ENCODE measurements at places on chromosomes 3 and 15. TPM values are rescaled to one million over a fixed set of nuclear protein-coding genes. Genes with fewer than 3 reads are reported as not detected.
A peak's percentile ranks its signal among the peaks of the same experiment; 100 is the strongest.

DNA sequence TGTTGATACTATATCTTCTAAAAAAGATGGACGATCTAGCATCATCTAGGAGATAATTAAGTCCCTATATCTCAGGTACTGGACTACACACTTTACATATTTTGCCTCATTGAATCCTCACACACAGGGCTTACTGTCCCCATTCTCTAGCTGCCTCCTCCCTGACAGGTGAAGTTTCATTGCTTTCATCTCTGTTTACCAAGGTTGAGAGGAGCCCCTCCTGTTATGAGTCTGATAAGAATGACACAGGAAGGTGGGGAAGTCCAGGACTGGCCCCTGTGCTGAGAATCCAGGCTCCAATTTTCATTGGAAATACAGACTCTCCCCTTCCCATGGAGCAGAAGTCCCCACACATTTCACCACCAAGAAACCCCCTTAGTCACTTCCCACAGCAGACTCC is 105.2 kb downstream of the XXYLT1 start:
- DNase-seq, result no peak

DNA sequence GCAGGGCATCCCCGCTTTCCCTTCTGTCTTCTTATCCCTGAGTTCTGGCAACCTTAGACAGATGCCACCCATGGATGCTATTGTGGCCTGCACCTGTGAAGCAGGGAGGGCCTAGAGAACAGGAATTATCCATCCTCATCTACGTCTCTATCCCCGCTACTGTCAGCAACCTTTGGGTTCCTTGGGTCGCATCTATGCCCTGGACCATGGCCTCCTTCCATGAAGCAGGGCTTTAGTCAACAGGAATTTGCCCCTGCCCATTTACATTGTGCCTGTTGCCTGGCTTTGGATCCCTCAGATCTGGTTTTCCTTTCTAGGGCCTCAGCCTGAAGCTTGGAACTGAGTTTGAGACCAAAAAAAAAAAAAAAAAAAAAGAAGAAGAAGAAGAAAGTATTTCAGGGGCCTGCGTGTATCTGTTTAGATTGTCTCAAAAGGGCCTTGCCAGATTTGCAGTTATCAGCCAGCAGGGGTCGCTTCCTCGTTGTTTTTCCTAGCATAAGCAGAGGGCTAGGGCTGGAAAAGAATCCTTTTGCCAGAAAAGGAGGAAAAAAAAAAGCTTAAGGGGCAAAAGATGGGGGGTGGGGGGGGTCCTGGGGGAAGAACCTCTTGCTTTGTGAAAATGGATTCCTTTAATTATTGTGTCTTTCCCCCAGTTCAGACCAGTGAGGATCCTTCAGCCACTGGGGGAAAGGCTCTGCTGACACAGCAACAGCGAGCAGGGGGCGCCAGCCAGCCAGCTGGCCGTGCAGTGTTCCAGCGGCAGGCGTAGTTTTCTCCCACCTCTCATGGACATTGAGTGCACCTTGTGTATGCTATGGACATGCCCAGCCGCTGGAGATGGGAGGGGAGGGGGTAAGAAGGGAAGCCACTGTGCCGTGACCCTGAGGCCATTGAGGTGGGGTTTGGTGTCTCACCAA is 65.7 kb upstream of the ALDH1L1 start:
- DNase-seq, result peak; percentile 38

DNA sequence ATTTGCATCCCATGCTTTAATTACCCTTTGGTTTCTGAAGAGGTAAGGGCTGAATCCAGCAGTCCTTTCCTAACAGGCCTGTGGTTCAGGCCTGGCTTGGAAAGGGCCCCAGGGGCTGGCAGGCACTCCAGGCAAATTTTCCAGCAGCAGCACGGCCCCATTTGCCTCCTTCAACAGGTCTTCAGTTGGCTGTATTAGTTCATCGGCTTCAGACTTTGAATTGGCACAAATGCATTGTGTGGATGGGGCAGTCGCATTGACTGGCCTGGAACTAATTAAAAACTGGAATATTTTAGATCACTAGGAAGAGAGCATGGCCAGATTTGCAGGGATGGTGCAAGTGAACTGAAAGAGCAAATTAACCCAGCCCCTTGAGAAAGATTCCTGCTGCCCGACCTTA is 207.8 kb upstream of the MCTP2 start:
- no peak for DNase-seq

GRCh38 chr3:2023959-2024358 is 74.7 kb upstream of the CNTN4 start:
- DNase-seq, result peak; percentile 88

DNA sequence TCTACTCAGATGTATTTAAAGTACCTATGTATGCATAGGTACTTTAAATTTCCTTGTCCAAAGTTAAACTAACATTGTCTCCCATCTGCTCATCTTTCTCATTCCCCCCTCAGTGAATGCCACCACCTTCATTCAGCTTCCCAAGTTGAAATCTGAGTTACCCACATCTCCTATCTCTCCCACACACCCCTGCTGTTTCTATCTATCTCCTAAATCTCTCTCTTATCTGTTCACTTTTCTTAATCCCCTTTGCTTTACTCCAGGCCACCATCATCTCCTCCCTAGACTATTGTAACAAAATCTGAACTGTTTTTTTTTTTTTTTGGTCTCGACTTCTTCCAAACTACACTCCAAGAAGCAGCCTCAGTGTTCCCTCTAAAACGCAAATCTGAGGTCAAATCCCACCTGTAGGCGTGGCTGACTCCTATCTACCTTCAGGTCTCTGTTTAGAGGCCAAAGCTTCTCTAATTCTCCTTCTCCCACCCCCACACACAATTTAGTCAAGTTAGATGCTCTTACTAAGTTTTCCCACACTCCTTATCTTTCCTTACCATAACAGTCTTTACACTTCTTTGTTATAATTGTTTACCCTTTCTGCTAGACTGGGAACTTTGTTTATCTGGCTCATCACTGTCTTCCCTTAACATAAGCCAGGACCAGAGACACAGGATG is 3.5 kb upstream of the NEO1 start:
- DNase-seq, result no peak

DNA sequence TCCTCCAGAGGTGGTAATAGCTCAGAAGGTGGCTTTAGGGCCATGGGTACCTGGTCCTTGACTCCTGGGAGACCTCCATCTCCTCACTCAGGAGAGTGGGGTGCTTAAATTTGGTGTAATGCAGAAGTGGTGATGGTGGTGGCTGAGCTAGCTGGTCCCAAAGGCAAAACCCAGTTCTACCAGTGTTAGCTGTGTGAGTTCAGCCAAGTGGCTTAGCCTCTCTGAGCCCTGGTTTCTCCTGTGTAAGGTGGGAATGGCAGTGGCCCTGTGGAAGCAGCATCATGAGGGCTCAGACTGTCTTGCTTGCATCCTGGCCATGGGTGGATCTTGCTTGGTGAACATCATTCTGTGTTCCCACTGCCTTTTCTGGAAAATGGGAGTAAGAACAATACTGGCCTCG is 9.4 kb downstream of the SEMA3F start:
- no peak for DNase-seq

SH2D7 gene
- not detected for total RNA-seq

GRCh38 chr3:153069598-153070510 is 92.2 kb upstream of the RAP2B start:
- DNase-seq, result peak; percentile 42

DNA sequence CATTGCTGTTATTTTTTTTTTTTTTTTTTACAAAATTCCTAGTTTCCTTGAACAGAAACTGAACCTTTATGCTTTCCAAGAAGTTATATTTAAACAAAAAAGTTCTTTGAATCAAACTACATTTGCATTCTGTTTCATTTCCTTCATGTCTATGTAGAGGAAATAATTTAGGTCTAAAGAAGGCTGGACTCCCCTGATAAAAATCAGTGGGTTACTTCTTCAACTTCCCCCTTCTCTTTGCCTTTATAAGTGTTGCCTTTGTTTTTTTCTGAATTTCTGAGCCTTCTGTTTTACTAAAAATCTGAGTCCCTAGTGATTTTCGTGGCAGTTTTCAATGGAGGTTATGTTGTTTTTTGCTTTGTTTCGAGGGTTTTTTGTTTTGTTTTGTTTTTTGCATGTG is 152.8 kb downstream of the CHDH start:
- no peak for DNase-seq

- DNase-seq, result no peak
These were observed 124.9 kb upstream of the TLE3 start for GRCh38 chr15:70222606-70223005.

CBLB gene
- total RNA-seq, result 94.7 TPM

NR2E3 gene
- 0.45 TPM for total RNA-seq

GRCh38 chr15:99507504-99508310 is 58.1 kb upstream of the MEF2A start:
- DNase-seq, result no peak

GRCh38 chr3:87503900-87504498 is 227.6 kb upstream of the POU1F1 start:
- DNase-seq, result peak; percentile 68

- DNase-seq, result no peak
These were observed 598.9 kb downstream of the SI start for GRCh38 chr3:164479406-164479805.

SERPINI1 gene
- total RNA-seq, result 4.8 TPM

DNA sequence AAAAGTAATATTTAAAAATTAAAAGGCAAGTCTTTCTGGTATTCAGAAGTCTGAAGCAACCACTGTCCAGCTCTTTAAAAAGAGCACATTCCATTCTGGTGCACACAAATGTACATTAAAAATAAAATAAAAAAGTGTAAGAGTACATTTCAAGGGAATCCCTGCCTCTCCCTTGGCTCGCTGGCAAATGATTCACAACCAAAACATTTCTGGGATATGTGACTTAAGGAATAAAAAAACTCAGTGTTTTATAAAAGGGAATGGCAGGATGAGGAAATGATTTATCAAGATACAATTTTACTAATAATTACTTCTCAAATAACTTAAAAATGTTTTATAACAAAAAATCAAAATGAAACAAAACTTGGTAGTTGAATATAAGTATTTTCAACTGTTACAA is 23.8 kb upstream of the ANXA2 start:
- peak; percentile 66 for DNase-seq

DNA sequence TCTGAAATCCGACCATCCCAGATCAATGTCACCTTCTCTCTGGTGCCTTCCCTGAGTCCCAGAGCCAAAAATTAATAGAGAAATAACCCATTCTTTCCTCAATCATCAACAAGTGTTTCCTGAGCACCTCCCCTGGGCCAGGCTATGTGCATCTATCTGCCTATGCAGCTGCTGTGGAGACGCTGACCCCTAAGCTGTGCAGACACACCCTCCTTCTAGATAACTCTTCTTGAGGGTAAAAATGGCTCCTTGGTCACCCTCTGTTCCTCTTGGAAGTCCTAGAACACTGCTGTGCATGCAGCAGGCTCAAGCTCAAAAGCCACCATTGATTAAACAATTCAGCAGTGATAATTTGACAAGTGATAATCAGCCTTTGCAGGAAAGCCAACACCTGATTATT is 18.4 kb downstream of the CA12 start:
- no peak for DNase-seq

DNA sequence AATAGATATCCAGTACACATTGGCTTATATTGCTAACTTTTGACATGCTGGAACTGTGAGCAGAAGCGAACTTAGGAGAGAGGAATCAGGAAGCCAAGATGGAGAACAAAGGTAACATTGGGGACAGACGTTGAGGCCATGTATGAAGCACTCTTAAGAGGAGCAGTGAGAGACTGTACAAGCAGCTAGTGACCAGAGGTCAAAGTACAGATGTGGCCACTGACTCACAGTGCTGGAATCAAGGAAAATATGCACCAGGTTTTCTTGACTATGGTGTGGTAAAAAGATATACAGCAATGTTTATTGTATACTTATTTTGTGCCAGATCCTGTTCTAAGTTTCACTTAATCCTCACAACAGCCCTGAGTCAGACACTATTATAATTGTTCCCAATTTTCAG is 2.0 kb upstream of the IL20RB start:
- peak; percentile 94 for DNase-seq

DNA sequence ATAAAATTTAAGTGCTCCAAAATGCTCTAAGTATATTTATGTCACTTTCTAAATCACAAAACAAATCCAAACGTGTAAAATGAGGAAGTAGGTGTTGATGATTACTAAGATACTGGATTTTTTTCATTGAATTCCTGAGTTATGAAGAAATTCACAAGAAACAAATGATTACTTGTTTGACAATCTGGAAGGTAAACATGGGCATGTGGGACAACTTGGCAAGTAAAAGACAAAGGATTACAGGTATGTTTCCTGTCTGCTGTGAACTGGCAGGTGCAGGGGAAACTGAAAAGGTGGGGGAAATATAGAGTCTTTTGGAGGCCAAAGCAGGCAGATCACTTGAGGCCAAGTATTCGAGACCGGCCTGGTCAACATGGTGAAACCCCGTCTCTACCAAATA is 252.7 kb upstream of the AZI2 start:
- no peak for DNase-seq

DNA sequence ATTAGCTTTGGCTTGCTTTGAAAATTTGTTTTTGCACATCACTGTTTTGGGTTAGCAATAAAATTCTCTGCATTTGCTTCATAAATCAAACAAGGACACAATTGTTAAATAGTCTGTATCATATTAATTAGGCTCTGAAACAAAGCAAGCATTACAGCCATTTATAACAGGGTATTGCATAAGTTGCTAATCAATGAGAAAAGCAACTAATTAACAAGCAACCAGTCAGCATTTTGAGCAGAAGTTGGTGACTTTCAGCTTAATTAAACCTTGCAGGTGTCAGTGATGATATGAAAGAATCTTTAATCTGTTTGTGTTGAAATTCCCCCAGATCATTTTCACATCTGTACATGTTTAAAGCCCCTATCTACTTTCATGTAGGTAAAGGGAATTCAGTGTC is 495.1 kb downstream of the IL5RA start:
- DNase-seq, result no peak

DNA sequence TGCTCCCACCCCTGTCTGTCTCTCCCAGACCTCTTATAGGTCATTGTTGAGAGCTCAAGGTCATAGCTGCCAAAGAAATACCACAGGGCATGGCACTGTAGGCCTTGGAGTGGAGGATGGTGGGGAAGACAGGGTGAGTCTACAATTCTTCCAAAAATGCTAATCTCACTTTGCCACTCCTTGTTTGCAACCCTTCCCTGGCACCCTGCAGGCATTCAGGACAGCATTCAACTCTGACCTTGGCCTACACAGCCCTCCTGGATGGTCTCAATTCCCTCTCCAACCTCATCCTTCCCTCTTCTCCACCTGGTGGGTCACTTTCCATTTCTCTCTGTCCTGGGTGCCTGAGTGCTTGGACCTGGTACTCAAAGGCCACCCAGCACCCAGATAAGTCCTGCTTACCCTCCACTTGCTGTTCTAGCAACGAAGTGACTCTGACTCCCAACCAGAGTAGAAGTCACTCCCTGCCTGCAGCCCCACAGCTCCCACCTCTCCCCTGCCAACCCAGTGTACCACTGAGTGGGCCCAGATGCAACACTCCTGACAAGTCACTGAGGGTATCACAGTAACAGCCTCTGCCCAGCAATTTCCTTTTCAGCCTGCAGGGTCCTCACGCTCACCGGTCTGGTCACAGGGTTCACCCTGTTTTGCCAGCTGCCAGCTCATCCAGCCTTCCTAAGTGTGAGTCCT is 36.6 kb downstream of the AMOTL2 start:
- DNase-seq, result no peak

DNA sequence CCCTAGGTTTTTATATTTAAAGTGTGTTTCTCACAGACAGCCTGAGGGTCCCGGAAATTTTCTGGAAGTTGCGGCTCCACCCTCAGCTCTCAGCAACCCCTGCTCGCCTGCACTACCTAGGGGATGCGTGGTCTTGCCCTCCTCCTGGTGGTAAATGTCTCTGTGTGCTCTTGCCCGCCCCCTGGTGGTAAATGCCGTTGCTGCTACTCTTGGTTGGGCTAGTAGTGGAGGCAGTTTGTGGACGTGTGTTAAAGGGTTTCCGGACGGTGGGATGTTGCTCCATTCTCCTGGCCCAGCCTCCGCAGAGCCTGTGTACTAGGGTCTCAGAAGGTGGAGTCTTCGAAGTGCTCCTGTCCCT is 27.4 kb downstream of the STOML1 start:
- DNase-seq, result peak; percentile 57
